ENCODE measurements at places on chromosomes 5 and 9.

DNA sequence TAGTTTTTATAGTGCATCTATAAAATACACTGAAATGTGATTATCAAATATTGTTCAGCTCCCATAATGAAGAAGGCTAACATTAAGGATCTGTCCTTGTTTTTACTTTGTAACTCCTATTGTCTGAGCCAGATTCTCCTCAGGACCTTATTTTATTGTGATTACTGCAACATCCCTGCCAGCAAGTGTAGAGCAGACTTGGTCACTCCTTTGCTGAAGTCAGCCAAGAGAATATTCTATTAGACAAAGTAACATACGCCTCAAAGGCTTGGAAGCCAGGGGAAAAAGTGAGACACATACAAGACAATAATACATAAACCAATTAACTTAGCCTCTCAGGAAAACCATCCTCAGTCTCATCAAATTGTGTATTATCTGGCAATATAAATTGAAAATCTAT lies 269.6 kb downstream of the ARL15 start:
- no peak for DNase-seq

- DNase-seq, result no peak
These were observed 6.6 kb downstream of the OR13J1 start for GRCh38 chr9:35863583-35863982.

- no peak for DNase-seq
These were observed 98.7 kb upstream of the SLC28A3 start for GRCh38 chr9:84439250-84439649.

DNA sequence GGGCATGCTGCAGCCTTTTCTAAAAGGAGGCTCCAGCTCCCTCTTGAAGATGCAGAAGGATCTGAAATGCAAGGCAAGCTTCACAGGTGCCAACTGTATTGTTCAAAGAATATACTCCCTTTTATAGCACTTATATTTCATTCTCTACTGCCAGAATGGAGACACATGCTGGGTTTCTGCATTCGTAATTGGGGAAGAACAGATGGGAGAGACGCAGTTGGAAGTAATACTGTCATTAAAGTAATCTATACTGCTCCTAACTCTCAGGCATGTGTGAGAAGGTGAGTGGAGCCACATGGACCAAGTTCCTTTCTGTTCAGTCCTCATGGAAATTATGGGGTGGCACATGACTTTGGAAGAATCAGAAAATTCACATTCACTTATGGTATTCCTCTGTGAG lies 226.4 kb downstream of the TRIM32 start:
- DNase-seq, result no peak

- no peak for DNase-seq
These were observed 810.8 kb downstream of the TLE1 start for GRCh38 chr9:80878556-80878955.

GRCh38 chr5:23367874-23368273 lies 139.5 kb upstream of the PRDM9 start:
- no peak for DNase-seq

GRCh38 chr5:172493002-172493401 lies 38.7 kb upstream of the SH3PXD2B start:
- DNase-seq, result no peak

Measured in stimulated activated CD4-positive, alpha-beta T cell treated with anti-CD3 and anti-CD28 coated beads, Interleukin-1b, Interleukin-23, amount 100 ng/mL, for 1 hour (primary cell).